ENCODE measurements at places on chromosomes 5 and 9. TPM values are rescaled to one million over a fixed set of nuclear protein-coding genes. Genes with fewer than 3 reads are reported as not detected.

The ANKRD34B gene
- total RNA-seq = not detected

The SAPCD2 gene
- 0.11 TPM for total RNA-seq

The TUBB4B gene
- 99.8 TPM for total RNA-seq

The DMGDH gene
- total RNA-seq = not detected

The HBEGF gene
- total RNA-seq = 0.52 TPM

The MOB3B gene
- total RNA-seq = 0.64 TPM

The DHFR gene
- total RNA-seq = 18.5 TPM

The HSPA9 gene
- 171 TPM for total RNA-seq

The DIRAS2 gene
- not detected for total RNA-seq

The PCDHB7 gene
- not detected for total RNA-seq

The PCDHGA1 gene
- 0.58 TPM for total RNA-seq

The SLC34A3 gene
- total RNA-seq = not detected

The OR1N1 gene
- not detected for total RNA-seq

The RUFY1 gene
- 61.5 TPM for total RNA-seq

The ASB6 gene
- 33.0 TPM for total RNA-seq

The ACTBL2 gene
- not detected for total RNA-seq

The TRIM23 gene
- total RNA-seq = 22.3 TPM

The SLC25A48 gene
- total RNA-seq = not detected

The SHOC1 gene
- not detected for total RNA-seq

The FCN2 gene
- not detected for total RNA-seq

The TAF1L gene
- 0.12 TPM for total RNA-seq

The LPCAT1 gene
- total RNA-seq = 63.6 TPM

The NOXA1 gene
- 4.5 TPM for total RNA-seq

The PCDHGA6 gene
- 0.50 TPM for total RNA-seq

The SLC6A3 gene
- total RNA-seq = not detected

The OLFML2A gene
- total RNA-seq = not detected

The NKD2 gene
- total RNA-seq = not detected

The FRRS1L gene
- not detected for total RNA-seq

The MELK gene
- 0.38 TPM for total RNA-seq
